Renal pelvis (tissue), 12 donors: ENCODE measurements at places on chromosomes 12 and 14. TPM values are rescaled to one million over a fixed set of nuclear protein-coding genes. Genes with fewer than 3 reads are reported as not detected.

Gene LMNTD1
- not detected for polyA plus RNA-seq

Gene BBOF1
- polyA plus RNA-seq = 14.4 TPM

Gene COX8C
- 0.43 TPM for polyA plus RNA-seq

Gene ALX1
- polyA plus RNA-seq = 32.2 TPM

Gene SGPP1
- 27.4 TPM for polyA plus RNA-seq
